ENCODE measurements at places on chromosomes 11 and 22.

DNA sequence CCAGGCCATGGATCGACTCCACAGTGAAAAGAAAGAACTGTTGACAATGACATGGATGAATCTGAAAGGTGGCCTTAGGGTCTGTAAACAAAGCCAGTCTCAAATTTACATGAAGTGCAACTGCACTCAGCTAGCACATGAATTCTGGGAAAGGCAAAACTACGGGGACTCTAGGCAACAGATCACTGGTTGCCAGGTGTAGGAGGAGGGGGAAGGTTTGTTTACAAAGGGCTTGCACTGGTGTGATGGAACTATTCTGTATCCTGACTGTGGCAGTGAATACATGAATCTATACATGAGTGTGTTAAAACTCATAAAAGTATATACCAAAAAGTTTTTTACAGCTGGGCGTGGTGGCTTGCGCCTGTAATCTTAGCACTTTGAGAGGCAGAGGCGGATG is 27.3 kb downstream of the ALX4 start:
- no peak for DNase-seq

- no peak for DNase-seq
Observed at GRCh38 chr11:120079750-120080610, 57.9 kb downstream of the TRIM29 start.

GRCh38 chr11:8610532-8611116 is 16.6 kb upstream of the STK33 start:
- no peak for DNase-seq

- DNase-seq = no peak
Observed at GRCh38 chr11:61281581-61282250, 13.4 kb downstream of the VWCE start.

GRCh38 chr22:16838073-16838472 is 12.9 kb upstream of the XKR3 start:
- DNase-seq = no peak

DNA sequence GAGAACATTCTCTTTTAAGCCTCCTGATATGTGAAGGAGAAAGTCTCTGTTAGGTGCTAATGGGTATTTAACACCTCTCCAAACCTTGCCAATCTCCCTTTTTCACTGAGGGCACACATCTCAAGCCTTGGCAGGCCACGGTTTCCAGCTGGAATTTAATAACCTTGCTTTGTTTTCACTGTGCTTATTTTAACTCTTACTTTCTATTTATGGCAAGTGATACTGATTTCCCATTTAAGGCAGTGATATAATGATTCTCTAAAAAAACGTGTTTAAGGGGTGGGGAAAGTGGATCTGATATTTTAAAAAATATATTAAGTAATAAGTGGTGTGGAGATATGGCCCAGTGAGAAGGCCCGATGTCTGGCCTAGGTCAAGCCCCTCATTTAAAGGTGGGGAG is 1.1 kb upstream of the RASD2 start:
- no peak for DNase-seq

- DNase-seq = no peak
Observed at GRCh38 chr11:123235117-123235655, 40.1 kb upstream of the CLMP start.

DNA sequence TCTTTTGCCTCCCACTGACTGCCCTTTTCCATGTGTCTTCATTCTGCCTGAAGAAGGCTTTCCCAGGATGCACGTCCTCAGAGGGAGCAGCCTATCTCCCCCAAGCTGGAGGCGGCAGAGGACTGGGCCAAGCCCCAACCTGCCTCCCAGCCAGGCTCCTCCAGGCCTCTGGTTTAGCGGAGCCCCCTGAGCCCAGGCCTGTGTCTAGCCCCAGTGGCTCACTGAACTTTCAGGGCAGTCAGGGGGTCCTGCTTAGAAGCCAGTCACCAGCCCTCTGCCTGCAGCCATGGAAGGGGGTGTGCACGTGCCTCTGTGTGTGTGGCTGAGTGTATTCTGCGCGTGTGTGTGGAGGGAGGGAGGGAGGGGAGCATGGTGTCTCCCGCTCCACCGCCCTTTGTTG is 10.4 kb upstream of the GRK2 start:
- DNase-seq = no peak

- no peak for DNase-seq
Observed at GRCh38 chr22:19872779-19873137, 18.1 kb upstream of the GNB1L start.

GRCh38 chr22:30386608-30386959 is 627 bp downstream of the RNF215 start:
- no peak for DNase-seq

DNA sequence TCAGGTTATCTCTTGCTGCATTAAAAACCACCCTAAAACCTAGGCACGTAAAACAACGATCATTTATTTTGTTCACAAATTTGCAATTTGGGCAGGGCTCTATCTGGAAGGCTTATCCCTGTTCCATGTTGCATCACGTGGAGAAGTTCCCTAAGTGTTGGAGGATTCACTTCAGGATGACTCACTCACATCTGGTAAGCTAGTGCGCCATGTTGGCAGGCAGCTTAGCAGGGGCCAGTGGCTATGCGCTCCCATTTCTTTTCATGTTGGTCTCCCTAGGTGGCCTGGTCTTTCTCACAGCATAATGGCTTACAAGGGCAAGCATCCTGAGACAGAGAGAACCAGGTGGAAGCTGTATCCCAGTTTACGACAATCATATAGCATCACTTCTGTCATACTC is 226.8 kb downstream of the BLID start:
- DNase-seq = no peak

GRCh38 chr11:35751664-35752061 is 89.1 kb downstream of the TRIM44 start:
- no peak for DNase-seq
